Stimulated activated CD4-positive, alpha-beta T cell treated with anti-CD3 and anti-CD28 coated beads, Interleukin-1b, Interleukin-23, amount 100 ng/mL, for 1 hour (primary cell): ENCODE measurements at places on chromosomes 5 and 9.

- DNase-seq = no peak
Measured at GRCh38 chr5:158877706-158878105, 222.0 kb downstream of the EBF1 start.

DNA sequence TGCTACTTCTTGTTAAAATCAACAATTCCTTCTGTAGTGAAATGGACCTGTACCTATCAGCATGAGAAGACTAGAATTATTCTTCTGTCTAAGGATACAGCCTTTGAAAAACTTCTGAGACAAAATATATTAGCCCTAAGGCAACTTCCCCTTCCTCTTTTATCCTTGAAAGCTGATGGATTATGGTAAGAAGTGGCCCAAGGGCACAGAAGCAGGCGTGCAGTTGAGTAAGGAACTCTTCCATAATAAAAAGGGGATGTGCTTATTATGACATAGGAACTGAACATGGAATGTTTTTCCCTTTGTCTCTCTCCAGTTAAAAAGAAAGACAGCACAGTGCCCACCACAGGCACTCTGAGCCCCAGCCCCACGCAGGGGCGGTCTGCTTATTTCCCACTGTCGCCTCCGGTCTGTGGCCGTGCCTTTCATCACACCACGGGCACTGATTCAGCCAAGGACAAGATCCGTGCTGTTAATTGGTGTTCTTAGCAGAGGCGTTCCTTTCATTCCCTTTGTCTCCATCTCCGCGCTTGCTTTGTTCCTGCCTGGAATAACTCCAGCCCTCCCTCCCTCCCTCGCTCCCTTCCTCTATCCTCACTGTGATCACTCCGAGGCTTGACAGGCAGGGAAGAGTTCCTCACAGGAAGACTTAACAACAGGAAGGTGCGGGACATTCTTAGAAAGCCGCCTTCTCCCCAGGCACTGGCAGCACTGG is 135.9 kb upstream of the OTULINL start:
- DNase-seq = no peak

DNA sequence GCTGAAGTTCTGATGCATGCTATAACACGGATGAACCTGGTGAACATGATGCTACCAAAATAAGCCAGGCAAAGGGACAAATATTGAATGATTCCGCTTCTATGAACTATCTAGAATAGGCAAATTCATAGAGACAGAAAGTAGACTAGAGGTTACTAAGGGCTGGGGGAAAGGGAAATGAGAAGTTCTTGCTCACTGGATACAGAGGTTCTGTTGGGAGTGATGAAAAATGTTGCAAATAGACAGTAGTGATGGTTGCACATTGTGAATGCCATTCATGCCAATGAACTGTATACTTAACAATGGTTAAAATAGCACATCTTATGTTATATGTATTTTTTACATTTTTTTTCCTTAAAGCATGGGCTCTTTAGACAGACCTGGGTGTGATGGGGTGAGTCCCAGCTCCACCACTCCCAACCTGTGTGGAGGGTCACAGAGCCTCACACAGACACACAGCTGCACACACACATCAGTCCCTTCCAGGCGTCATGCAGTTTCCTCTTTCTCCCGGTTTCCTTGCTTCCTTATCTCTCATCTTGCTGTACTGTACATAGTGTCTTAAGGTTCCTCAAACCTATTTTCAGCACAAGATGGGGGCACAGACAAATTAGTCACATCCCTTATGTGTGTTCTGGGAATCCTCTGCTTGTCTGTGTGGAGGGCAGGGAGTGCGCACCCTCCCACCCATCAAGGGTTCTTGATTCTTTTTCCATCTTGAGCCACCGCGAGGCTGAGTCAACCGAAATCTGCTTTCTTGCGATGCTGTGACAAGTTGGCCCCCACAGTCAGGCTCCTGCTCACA is 192.9 kb downstream of the CRB2 start:
- no peak for DNase-seq

GRCh38 chr5:122882831-122883230 is 37.4 kb downstream of the SNX24 start:
- DNase-seq = no peak

GRCh38 chr9:97440160-97440559 is 28.3 kb downstream of the TDRD7 start:
- DNase-seq = no peak

GRCh38 chr9:137666955-137667670 is 48.3 kb downstream of the EHMT1 start:
- no peak for DNase-seq

DNA sequence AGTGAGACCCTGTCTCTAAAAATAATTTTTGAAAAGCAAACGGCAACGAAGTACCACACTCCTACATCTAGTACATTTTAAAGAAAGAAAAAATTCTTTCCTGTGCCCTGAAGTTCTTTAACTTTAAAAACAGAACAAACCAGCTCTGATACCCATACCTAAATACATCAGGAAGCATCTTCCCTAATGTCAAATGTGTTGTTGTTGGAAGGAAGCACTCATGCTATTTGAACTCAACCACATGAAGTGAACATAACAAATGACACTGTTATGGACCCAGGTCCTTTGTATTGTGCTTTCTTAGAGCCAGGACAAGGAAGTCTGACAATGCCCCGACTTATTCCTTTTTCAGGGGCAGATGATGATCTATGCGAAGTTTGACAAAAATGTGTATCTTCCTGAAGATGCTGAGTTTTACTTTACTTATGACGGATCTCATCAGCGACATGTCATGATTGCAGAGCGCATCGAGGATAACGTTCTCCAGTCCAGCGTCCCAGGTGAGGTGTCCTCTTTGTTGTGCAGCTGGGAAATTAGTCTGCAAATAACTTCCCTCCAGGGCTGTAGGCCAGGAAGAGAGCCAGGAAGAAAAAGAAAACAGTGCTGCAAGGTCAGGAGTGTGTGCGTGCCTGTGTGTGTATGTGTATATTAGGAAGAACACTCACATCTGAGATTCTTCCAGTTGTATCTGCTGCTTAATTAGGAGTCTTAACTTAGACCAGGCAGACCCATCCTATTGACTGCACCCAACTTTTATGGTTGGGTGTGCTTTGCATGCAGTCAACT is 123.7 kb downstream of the ARHGEF28 start:
- no peak for DNase-seq

DNA sequence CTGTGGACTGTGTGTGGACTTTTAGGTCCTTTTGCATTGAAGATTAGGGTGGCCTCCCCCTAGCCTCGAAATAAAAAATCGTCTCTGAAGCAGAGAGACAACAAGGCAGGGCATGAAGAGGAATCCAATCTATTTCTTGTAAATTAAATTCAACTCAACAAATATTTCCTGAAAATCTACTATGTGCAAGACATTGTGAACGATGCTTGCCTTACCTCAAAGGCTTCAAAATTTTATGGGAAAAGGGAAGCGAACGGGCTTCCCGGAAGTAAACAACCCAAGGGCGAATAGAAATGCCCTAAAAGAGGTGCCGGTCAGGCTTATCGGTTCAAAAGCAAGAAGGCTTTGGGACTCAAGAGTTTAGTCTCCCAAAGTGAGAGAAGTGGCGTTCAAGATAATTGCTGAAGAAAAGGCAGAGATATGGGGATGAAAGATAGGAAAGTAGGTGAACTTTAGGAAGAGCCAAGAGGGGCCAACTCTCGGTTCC is 525 bp downstream of the KIF24 start:
- DNase-seq = no peak

GRCh38 chr9:123138163-123138562 is 104.7 kb downstream of the GPR21 start:
- no peak for DNase-seq

DNA sequence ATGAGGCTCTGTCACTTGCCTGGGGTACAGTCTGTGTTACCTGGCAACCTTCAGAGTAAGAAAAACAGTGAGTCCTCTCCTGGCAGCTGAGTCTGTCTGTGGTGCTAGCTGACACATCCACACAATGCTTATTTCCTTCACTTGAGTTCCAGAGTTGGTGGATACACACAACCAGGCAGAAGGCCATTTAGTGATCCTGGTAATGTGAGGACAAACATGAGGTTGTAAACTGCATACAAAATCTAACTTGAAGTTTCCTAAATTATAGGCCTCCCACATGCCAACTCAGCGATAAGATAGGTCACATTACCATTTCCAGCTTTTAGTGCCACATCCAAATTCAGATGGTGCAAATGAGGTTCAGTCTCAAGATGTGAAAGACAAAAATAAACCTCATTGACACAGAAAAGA is 125.5 kb downstream of the DCP2 start:
- no peak for DNase-seq

DNA sequence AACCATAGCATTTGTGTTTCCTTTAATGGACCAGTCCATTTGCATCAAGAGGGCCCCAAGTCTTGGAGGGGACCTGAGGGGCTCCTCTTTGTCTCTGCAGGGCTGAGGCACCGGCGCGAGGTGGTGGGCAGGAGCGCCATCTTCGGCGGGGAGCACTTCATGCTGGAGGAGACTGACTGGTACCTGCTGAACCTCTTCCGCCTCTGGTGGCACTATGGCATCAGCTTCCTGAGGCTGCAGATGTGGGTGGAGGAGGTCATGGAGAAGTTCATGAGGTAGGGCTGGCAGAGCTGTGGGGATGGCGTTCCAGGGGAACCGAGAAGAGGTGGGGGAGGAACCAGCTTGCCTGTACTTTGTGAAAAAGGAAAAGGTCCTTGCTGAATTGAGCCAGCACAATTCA is 6.1 kb downstream of the PCYOX1L start:
- DNase-seq = no peak
